ENCODE measurements at places on chromosomes 2 and 18.

GRCh38 chr2:206556357-206556949, 85.8 kb upstream of the FAM237A start:
- DNase-seq, result no peak

- no peak for DNase-seq
Observed at GRCh38 chr2:203737360-203737759, 30.9 kb downstream of the CD28 start.

DNA sequence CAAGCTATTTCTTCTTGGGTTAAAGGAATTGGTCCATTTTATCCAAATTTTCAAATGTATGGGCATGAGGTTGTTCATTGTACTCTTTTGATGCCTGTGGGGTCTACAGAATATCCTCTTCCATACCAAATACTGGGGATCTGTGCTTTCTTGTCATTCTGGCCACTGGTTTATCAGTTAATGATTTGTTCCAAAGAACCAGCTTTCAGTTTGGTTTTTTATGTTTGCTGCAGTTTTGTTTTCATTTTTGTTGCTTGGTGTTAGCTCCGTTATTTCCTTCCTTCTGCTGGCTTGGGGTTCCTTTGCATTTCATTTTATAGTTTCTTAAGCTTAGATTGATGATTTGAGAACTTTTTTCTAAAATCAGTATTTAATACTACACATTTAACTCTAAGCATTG, 45.5 kb downstream of the SLC66A2 start:
- DNase-seq, result no peak

DNA sequence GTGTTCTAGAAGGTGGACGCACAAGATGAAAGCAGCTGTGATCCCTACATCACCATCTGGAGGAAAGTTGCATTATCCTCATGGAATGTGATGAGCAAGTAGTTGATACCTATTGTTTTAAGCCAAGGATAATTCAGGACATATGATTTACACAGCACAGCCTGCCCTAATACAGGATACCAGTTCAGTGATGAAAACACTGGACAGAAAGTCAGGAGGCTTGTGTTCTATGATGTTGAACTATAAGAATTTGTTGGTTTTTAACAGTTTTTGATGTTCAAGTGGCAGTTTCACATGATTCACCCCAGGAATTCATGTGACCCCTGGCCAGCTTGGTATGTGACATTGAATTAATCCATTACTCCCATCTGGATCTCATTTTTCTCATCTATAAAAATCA, 6.2 kb upstream of the CHST10 start:
- no peak for DNase-seq

GRCh38 chr2:225274751-225275150, 124.8 kb upstream of the NYAP2 start:
- DNase-seq, result no peak

GRCh38 chr2:239928391-239929350, 96.5 kb downstream of the NDUFA10 start:
- DNase-seq, result no peak

DNA sequence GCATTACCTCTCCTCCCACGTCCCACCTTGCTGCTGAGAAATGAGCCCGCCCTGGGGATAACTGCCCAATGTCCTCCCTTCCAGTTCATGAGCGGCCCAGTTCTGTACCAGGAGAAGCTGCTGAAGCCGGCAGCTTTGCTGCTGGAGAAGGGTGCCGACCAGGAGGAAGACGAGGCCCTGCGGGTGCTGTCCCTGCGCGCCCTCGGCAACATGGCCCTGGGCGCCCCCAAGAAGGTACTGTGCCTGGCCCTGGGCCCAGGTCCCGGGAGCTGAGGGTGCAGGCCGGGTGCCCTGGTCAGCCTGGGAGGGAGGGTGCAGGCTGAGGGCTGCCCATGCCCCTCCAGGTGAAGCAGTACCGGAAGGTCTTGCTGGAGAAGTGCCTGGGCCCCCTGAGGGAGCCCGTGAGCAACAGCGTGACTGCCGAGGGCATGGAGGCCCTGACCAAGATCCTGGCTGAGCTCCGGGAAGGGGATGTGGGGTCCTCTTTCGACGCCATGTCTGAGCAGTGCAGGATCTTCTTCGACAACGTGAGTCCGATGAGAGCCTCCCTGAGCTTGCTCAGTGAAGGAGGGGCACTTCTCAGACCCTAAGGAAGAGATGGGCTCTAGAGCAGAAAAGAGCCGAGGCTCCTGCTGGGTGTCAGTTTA, 25.7 kb downstream of the HJURP start:
- DNase-seq, result no peak

Measured in renal cortex interstitium (tissue), 15 donors.